ENCODE measurements at places on chromosomes 2 and 18.
A peak's percentile ranks its signal among the peaks of the same experiment; 100 is the strongest.

GRCh38 chr2:225740086-225740485 is 340.6 kb downstream of the NYAP2 start:
- no peak for DNase-seq

DNA sequence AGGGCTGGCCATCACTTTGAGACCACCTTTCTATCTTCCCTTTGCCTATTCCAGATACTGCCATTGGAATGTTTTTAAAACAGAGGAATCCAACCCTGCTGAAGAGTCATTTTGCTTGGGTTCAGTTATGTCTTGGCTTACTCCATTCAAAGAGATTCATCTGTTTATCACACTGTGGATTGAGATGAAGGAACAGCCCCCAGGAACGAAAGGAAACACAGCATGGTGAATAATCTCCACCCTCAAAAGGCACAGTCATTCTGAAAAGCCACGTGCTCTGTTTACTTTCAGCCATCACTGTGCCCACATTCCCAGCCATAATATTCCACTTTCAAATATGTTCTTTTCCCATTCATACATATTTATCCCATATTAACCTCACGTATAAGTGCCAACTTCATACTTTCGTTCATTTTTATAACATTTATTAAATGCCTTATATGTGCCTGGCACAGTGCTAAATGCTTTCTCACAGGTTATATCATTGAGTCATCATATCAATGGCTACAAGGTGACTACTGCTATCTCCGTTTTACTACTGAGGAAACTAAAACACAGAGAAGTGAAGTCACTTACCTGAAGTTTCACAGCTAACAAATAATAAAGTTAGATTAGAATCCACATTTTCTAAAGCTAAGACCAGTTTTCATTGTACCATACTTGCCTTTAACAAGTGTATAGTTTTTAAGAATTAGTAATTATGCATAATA is 143.6 kb downstream of the OSR1 start:
- no peak for DNase-seq

- DNase-seq, result no peak
Measured at GRCh38 chr2:2291500-2292260, 39.4 kb downstream of the MYT1L start.

- DNase-seq, result no peak
Measured at GRCh38 chr2:212532087-212532486, 6.5 kb downstream of the ERBB4 start.

- DNase-seq, result no peak
Measured at GRCh38 chr2:26979741-26980140, 9.3 kb downstream of the MAPRE3 start.

DNA sequence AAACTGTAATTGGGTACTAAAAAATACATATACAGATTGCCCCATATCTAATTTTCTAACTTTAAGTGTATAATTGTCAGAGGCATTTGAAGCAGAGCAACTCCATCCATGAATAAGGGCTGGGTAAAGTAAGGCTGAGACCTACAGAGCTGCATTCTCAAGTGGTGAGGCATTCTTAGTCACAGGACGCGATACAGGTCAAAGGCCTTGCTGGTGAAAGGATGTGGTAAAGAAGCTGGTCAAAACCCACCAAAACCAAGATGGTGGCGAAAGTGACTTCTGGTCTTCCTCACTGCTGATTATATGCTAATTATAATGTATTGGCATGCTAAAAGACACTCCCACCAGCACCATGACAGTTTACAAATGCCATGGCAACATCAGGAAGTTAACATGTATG is 50.0 kb downstream of the SLC8A1 start:
- DNase-seq, result peak; percentile 88

GRCh38 chr2:26617588-26618083 is 23.5 kb downstream of the CIB4 start:
- DNase-seq, result no peak

GRCh38 chr2:47422560-47422959 is 19.6 kb downstream of the MSH2 start:
- peak; percentile 45 for DNase-seq

GRCh38 chr2:177754492-177754873 is 318.1 kb downstream of the PDE11A start:
- DNase-seq, result no peak

GRCh38 chr2:228731517-228731916 is 539.6 kb downstream of the PID1 start:
- DNase-seq, result peak; percentile 88

DNA sequence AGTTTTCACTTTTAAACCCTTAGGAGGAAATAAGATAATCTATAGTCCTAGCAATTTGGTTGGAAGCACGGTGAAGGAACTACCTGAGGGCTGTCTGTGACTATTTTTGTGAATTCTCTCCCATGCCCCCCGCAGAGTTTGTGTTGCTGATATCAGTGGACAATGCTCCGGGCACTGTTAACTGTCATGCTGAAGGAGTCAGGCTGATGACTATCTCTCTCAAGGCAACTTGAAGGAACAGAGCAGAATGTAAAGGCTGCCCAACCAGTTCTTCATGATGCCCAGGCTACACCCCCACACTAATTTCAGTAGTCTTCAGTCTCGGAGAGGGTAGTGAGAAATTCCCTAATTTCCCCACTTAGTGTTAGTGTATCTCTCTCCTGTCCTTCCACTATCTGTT is 21.6 kb upstream of the RAB6C start:
- DNase-seq, result peak; percentile 30

GRCh38 chr2:181616715-181617114 is 40.2 kb downstream of the CERKL start:
- DNase-seq, result no peak

DNA sequence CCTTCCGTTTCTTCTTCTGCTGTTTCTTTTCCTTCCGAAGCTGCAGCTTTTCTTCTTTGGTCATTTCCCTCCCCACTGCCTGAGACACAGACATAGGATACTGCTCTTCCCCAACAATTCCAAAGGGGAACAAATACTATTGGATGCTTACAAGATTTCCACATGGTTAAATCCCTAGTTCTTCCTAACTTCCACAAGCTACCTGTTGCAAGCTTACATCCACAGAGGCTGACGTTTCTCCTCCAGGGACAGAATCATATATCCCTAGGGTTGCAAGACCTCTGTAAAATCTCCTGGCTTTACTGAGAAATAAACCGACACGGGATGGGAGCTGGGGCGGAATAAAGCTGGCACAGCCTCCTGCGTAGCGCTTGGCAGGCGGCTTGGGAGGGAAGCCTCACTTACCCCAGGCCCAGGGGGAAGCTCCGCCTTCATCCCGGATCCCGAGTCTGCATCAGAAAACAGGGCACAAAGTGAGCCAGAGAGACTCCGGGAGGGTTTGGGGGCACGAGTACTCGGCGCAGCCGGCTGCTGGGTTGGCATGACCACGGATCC is 590 bp downstream of the EIF2B4 start:
- DNase-seq, result peak; percentile 60

DNA sequence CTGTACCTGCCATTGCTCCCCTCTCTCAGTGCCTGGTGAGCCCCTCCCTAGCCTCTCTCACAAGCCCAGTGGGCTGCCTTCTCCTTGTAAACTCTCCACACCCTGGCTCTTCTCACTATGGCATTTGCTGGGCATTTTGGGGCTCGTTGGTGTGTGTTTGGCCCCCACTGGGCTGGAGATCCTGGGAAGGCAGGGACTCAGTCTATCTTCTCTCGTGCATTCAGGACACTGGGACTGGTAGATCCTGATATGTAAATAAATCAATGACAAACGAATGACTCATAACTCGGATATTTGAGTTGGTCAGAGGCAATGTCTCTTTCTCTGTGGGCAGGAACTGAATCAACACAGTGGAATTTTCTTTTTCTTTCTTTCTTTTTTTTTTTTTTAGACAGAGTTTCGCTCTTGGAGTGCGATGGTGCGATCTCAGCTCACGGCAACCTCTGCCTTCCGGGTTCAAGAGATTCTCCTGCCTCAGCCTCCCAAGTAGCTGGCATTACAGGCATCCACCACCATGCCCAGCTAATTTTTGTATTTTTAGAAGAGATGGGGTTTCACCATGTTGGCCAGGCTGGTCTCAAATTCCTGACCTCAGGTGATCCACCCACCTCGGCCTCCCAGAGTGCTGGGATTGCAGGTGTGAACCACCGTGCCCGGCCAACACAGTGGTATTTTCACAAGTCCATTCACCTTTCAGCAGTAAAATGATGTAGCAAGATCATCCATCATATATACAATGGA is 144.6 kb upstream of the SPRED2 start:
- peak; percentile 93 for DNase-seq

GRCh38 chr2:109501461-109501860 is 112.3 kb downstream of the SEPTIN10 start:
- DNase-seq, result no peak

DNA sequence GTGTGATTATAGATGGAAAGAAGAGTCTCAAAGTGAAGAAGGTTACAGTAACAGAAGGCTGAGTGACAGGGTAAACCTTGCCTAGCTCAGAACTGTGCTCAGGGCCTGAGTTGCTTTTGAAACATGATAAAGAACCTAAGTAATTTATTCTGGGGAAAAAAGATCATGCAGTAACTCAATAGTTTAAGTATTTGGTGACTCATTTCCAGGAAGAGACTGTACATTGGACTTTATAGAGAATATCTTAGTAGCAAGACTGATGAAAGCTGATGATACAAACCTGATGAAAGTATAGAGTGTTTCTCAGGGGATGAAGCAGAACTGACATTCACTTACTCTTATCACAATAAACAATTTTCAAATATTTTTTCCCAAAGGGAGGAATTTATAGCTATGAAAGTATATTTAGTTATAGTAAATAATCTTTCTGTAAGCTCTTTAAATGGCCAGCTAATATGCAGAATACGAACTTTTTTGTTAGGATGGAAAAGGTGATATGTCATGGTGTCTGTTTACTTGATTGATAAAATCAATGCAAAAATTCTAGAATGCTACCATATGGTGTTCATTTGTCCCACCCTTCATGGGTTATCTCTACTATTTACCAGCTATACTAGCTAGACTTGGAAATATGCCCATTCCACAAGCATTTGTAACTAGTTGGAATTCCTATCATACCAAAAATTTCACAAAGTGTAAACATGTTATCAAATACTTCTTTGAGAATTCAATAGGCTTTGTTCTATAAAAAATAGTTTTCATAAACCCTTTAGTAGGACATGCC is 1265.5 kb upstream of the ACVR2A start:
- DNase-seq, result peak; percentile 55

DNA sequence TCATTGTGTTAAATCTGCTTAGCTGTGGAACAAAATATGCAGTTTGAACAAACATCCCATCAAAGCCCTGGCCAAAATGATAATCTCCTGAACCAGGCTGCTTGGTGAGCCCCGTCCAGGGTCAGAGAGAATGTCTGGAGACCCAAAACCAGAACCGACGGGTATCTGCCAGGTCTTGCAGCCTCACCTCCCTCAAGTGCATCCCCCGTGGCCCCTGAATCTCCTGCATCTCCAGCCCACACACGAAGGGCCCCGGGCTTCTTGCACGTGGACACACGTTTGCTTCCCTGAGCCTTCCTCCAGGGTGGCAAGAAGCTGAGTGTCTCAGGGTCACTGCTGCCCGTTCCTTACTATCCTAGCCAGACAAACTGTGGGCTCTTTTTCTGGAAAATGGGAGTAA is 50.5 kb upstream of the PXDN start:
- DNase-seq, result no peak

DNA sequence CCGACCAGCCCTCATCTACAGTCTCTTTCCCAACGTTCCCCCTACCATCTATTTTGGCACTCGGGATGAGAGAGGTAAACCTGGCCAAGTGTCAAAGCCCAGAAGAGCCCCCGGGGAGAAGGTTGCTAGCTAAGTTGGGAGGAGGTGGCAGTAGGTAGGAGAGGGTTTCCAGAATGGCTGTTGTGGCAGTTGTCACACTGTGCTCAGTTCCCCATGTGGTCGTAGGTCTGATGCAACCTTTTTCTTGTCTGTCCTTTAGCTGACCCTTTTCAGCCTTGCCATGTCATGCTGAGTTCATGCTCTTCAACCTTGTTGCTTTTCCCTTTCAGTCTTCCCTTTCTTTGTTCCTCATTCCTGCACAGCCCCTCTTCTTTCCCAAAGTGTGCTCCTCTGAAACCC is 34.5 kb downstream of the TTLL4 start:
- DNase-seq, result no peak

Data from epithelial cell of esophagus (primary cell).